ENCODE measurements at places on chromosomes 7 and 10.

- DNase-seq: no peak
These were observed 72.6 kb downstream of the FAM53B start for GRCh38 chr10:124671486-124672075.

- DNase-seq: no peak
These were observed 46.3 kb upstream of the PIK3CG start for GRCh38 chr7:106818736-106819135.

DNA sequence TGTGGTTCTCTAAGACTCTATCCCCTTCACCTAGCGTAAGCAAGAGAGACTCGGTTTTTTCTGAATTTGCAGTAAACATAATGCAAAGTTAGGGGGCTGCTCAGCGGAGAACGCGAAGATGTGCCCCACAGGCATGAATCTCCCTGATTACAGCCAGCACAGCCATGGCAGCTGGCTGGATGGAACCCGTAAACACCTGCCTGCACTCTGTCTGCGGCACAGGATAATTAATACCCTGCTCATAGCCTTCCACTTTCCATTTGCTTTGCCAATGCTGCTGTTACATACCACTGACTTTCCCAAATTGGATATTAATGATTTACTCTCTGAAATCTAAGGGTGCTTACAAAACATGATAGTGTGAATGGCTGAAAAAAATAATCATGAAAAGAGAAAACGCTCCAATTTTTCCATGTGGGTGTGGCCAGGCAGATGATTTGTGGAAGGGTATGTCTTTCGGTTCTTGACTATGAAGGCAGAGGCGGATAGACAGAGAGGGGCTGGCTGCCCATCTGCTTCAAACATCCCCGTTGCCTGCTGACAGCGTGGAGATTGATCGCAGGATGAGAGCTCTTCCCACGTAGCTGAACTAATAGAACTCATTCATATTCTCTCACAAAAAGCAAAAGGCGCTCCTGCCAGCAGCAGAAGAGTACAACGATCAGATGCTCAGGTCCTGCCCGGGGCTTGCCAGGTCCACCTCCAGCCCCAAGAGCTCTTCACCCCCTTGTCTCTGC, 193.2 kb upstream of the GHITM start:
- no peak for DNase-seq

GRCh38 chr7:106679153-106679931, 18.4 kb upstream of the CCDC71L start:
- no peak for DNase-seq

GRCh38 chr7:157442993-157443831, 106.4 kb downstream of the DNAJB6 start:
- DNase-seq: no peak

DNA sequence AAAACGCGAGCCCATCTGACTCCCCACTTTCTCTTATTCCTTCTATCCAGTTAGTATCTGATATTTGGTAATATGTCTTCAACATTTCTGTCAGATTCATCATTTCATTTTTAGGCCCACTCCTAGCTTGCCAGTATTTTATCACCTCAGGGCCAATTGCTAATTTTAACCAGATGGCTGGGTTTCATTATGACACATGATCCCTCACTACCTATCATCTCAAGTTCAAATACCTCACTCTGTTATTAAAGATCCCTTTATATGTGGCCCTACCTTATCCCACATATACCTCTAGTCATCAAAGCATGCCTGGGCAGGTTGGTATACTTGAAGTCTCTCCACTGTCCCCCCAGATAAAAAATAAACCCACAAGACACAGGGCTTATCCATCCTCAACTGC, 104.9 kb downstream of the RNLS start:
- DNase-seq: no peak

- no peak for DNase-seq
These were observed 14.3 kb downstream of the ARHGAP12 start for GRCh38 chr10:31914370-31914769.

- DNase-seq: no peak
These were observed 399.3 kb upstream of the PRKCQ start for GRCh38 chr10:6979371-6979770.

DNA sequence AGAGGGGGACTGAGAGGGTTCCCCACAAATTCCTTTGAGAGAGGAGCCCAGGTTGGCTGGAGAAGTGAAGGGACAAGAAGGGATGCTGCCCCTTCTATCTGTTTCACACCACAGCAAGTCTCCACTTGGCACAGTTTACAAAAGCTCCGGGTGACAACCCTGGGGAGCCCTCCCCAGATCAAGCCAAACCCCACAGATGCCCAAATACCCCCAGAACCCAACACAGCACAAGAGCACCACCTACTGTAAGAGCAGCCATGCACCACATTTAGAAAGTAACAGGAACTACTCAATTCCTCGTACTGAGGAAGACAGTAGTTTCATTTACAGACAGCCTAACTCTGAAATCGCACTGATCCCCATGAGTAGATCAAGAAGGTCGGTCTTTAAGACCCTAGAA, 67.8 kb upstream of the ATP6V0A4 start:
- DNase-seq: no peak

- DNase-seq: no peak
These were observed 2.1 kb downstream of the BAIAP2L1 start for GRCh38 chr7:98398567-98399372.

DNA sequence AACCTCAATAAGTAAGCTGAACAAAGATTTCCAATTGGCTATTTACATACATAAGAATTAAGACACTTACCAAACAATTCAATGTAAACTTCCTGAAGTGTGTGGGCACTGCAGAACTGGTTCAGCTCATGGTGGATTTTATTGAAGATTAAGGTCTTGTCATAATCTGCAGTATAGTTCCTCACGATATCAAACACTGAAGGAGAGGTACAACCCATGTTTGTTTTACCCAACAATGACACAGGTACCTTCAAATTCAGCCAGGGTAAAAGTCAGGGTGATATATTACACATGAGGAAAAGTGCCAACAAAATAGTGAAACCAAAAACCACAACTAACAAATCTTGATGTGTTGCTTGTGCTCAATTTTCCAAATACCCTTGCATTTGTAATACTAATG, 10.0 kb downstream of the ERLIN1 start:
- DNase-seq: no peak

DNA sequence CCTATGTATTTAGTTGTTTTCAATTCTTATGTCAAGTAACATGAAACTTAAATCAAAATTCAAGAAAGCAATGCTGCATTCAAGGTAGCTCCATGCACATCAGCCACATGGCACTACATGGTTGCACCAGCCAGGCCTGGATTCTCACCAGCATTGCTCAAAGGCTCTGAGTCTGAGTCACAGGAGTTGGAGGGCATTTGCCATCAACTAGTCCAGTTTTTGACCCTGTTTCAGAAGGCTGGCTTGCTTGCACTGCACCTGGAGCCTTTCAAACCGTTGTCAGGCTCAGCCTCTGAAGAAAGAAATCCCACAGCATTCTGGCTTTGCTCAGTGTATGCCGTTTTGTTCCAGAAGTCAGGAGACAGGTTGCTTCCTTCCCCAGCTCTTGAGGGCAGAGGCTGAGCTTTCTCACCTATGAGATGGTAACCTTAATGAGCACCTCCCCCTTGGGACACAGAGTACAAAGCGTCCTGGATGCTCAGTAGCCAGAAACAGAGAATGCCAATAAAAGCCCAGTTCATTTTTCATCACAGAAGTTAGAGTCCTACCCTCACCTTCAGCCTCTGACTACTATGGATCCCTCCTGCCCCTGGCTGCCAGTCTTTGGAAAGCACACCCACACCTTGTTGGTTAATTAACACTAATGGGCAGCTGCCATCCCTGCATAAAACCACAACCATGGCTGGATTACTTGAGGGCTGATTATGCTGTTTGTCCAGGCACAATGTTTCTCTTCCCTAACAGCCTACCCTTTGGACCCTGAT, 288.4 kb upstream of the LRRTM3 start:
- DNase-seq: no peak

DNA sequence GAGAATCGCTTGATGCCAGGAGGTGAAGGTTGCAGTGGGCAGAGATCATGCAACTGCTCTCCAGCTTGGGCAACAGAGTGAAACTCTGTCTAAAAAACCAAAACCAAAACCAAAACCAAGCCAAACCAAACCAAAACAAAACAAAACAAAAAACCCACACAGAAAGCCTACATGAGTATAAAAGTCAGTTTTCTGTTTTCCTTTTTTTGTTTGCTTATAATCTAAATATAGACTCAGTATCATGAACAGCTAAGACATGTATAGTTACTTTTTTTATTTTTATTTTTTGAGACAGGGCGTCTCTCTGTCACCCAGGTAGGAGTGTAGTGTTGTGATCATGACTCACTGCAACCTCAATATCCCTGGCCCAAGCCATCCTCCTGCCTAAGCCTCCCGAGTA, 16.8 kb upstream of the MTPN start:
- DNase-seq: no peak

DNA sequence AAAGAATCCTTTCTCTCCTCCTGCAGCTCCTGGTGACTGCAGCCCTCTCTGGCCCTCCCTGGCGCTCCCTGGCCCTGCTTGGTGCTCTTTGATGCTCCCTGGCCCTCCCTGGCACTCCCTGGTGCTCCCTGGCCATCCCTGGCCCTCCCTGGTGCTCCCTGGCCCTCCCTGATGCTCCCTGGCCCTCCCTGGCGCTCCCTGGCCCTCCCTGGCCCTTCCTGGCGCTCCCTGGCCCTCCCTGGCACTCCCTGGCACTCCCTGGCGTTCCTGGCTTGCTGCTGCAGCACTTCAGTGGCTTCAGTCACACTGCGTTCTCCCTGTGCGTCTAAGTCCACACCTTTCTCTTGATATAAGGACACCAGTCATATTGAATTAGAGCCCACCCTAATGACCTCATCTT, 15.2 kb upstream of the FGFR2 start:
- no peak for DNase-seq

DNA sequence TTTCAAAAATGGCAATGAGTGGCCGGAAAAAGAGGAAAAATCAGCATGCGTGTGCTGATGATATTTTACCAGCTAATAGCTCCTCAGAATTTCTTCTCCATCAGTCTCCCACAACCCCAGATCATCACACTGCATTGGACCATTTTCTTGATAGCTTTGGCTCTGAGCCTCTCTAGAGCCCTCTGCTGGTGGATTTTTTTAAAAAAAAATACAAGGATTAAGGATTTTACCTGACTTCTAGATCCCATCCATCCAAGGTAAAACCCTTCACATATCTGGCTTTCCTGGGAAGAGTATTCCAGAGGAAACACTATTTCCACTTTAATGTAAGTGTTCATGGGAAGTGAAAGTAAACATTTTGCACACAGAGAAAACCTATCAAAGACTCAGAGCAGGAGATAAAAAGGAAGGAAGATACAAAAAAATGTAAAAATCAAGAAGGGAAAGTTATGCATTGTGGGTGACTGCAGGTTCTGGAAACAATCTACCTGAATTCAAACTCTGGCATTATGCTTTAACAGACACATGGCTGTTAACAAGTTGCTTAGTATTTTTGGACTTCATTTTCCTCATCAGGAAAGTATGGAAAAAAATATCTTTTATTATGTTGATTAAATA, 380.9 kb downstream of the LRRTM3 start:
- DNase-seq: no peak

GRCh38 chr10:36492590-36493515, 632.5 kb upstream of the ANKRD30A start:
- DNase-seq: no peak

DNA sequence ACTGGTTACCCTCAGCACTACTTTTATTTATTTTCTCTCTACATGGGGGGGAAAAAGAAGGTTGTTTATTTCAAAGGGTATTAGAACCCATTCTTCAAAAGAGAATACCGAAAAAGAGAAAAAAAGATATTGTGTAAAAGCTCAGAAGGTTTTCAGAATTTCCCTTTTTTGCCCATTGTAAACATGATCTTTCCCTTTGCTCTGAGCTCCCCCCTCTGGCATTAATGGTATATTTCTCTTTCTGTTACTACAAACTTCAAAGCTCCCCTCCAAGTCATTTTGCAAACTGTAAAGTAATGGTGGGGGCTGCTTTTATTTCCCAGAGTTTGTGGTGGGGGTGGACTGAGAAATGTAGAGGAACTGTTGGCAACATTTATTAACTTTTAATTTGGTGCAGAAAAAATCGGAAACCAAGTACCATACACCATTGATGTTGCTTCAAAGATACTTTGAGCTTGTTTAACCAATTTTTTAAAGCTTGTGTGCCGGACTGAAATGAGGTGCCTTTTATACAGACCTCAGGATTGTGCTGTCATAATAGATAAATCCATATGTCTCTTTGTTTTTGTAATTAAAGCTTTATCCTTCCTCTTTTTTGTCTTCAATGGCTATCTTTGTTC, 181.5 kb downstream of the EXOC4 start:
- no peak for DNase-seq

Data from T-helper 22 cell (primary cell).